ENCODE measurements at places on chromosomes 6 and 20. TPM values are rescaled to one million over a fixed set of nuclear protein-coding genes. Genes with fewer than 3 reads are reported as not detected.

KCNQ5 gene
- polyA plus RNA-seq = 3.8 TPM

LY6G6F gene
- polyA plus RNA-seq = not detected

DNA sequence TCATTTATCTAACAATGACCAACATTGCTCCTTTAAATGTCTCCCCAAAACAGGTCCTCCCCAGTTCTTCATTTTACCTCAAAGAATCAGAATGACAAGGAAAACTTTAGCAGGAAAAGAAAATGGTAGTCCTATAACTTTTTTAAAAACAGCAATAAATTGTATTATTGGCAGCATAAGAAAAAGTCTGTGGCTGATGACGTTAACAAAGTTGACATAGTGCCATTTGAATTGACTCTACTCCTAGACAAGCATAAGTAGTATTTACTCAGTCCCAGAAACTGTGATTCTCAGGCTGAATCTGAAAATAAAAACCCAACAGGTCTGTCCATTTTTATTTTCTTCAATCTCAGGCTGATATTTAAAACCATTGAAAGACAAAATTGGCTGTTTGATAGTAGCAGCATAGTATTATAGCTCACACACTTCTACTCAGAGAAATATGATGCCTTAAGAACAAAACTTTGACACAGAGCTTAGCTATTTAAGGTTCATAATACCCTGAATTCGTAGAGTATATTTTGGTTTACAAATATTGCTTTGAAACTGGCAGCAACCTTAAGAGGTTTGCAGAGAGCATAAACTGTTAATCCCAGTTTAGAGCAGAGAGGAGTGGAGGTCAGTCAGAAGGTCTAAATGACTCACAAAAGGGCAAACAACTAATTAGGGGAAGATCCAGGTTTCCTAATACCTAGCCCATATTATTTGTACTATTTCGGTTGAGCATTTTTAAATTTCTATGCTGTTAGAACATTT, 35.0 kb upstream of the TENT5A start:
- DNase-seq = no peak

GRCh38 chr20:46416839-46417238, 10.4 kb upstream of the ELMO2 start:
- DNase-seq = no peak

OR2H1 gene
- polyA plus RNA-seq = not detected

DNA sequence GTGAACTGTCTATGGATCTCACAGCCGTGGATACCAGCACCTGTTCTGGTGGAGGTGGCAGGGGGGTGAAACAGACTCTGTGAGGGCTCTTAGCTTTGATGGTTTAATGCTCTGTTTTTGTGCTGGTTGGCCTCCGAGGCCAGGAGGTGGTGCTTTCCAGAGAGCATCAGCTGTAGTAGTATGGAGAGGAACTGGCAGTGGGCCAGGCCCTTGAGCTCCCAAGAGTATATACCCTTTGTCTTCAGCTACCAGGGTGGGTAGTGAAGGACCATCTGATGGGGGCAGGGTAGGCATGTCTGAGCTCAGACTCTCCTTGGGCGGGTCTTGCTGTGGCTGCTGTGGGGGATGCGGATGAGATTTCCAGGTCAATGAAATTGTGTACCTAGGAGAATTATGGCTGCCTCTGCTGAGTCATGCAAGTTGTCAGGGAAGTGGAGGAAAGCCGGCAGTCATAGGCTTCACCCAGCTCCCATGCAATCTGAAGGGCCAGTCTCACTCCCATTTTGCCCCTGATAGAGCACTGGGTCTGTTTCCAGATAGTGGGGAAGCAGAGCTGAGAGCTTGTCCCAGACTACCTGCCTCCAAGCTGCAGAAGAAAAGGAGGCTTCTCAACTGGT, 102.7 kb upstream of the AHI1 start:
- no peak for DNase-seq

CDK5RAP1 gene
- polyA plus RNA-seq = 55.0 TPM

GRCh38 chr6:5423251-5423650, 161.9 kb downstream of the FARS2 start:
- no peak for DNase-seq

GRCh38 chr6:154984146-154984545, 11.0 kb upstream of the TIAM2 start:
- DNase-seq = no peak

DNA sequence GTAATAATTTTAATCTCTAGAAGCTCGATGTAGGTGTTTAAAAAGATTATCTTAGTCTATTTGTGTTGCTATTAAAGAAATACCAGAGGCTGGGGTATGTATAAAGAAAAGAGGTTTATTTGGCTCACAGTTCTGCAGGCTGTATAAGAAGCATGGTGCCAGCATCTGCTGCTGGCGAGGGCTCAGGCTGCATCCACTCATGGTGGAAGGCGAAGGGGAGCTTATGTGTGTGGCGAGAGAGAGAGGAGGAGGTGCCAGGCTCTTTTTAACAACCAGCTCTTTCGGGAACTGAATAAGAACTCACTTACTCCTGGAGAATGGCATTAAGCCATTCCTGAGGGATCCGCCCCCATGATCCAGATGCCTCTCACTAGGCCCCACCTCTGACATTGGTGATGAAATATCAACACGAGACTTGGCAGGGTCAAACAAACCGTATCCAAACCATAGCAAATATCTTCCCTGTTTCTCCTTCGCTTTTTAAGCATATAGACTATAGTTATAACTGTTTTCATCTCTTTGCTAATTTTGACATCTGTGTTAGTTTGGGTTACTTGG, 24.5 kb downstream of the CHMP4B start:
- DNase-seq = no peak

DNA sequence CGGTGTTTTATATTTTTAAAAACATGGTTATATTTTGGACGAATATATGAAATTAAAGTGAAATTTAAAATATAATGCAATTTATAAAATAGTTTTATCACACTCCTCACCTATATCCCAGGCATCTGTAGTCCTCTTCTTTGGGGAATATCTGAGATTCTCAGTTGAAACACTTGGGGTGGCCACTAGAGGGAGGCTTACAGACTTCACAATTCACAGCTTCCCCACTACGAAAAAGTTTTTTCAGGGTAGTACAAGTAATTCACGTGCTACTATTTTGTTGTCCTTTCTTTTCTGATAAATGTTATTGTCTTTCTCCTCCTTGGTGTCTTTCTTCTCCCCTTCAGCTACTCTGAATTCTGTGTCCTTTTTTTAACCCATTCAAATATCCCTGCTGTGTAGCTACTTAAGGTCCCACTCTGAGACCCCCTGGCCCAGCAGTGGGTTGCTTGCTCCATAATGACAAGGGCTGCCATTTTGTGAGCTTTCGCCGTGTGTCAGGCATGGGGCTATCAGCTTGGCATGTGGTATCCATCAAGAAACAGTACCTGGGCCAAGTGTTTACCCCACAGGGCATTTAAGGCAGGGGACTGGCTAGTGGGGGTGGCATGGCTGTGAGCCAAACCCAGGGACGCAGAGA, 43.6 kb upstream of the PHACTR3 start:
- DNase-seq = no peak

CRIP3 gene
- polyA plus RNA-seq = 2.1 TPM

TNFAIP3 gene
- polyA plus RNA-seq = 126 TPM

DNA sequence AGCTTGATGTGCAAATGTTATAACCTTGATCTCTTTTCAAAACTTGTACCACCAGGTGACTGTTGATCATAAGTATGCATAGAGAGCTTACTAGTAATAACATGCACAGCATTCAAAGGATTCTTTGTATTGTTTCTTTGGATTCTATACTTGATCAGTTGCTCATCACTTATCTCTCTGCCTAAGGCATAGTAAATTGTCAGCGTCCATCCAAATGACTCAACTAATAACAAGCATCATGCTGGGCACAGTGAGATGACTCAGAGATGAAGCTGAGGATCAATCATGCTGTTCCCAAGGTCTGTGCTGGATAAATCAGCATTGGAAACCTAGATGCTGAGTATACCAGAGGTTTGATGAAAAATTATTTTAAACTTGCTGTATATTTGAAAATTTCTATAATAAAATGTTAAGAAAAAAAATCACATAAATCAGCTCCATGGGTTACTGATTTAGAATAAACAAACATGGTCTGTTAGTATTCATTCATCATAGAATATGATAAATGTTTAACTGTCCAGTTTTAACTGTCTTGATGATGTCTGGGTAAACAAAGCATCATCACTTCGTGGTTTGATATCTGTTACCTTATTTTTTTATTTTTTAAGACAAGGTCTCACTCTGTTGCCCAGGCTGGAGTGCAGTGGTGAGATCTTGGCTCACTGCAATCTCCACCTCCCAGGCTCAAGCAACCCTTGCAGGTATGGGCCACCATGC, 45.6 kb upstream of the SGK1 start:
- no peak for DNase-seq

DNA sequence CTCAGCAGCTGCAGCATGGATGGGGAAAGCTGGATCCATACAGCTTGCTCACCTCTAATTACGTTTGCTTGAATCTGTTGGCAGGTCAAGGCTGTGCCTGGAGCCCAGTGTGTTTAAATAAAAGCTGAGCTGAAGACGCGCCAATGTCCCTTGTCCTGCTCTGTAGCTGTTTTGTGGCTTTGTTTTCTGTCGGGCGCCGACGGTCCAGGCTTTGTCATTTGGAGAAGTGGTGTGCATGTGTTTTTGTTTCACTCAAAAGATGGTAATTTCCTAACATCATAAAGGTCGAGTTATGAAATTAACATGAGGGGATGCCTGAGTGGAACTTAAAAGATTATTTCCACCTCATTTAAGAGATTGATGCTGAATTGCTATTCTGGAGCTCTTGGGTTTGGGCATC, 107.6 kb downstream of the SLC24A3 start:
- no peak for DNase-seq

FABP7 gene
- not detected for polyA plus RNA-seq

SRMS gene
- polyA plus RNA-seq = not detected

CLPSL1 gene
- polyA plus RNA-seq = not detected

- DNase-seq = no peak
These were observed 26.3 kb downstream of the HECA start for GRCh38 chr6:139161169-139161568.

DNA sequence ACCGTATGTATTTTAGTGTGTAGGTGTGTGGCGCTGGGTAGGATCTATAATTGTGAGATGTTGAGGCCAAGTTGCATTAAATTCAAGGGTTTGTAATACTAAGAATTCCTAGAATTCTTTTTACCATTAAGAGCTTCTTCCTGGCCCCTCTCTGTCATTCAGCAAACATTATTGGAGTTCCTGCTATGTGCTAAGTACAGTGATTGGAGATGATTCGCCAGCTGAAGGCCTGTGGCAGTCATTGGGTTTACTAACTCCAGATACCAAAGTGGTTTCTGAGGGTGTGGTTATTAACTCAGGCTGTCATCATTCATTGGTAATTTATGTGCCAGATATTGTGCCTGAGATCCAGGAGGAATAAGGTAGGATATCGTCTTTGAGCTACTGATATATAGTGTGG, 167.1 kb downstream of the LAMA2 start:
- DNase-seq = no peak

All from GM12878 (cell line).